ENCODE measurements at places on chromosomes 7 and 10.

- no peak for DNase-seq
Measured at GRCh38 chr10:102003541-102003940, 52.4 kb downstream of the ARMH3 start.

DNA sequence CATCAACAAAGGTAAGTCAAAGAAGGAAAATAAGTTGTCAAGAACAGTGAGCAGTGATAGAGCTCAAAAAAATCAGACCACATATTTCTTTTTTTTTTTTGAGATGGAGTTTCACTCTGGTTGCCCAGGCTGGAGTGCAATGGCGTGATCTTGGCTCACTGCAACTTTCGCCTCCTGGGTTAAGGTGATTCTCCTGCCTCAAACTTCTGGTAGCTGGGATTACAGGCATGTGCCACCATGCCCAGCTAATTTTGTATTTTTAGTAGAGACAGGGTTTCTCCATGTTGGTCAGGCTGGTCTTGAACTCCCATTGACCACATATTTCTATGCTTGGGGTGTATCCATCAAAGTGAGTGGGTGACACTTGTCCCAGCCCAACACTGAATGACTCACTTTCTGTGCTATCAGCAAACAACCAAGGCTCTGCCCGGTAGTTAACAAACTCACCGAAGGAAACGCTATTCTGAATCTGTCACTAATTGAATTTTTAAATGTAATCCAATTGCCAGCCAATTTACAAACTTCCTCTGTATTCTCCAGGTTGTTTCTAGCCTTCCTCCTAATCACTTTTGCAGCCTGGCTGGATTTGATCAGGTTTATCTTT lies 19.6 kb upstream of the SMNDC1 start:
- no peak for DNase-seq

DNA sequence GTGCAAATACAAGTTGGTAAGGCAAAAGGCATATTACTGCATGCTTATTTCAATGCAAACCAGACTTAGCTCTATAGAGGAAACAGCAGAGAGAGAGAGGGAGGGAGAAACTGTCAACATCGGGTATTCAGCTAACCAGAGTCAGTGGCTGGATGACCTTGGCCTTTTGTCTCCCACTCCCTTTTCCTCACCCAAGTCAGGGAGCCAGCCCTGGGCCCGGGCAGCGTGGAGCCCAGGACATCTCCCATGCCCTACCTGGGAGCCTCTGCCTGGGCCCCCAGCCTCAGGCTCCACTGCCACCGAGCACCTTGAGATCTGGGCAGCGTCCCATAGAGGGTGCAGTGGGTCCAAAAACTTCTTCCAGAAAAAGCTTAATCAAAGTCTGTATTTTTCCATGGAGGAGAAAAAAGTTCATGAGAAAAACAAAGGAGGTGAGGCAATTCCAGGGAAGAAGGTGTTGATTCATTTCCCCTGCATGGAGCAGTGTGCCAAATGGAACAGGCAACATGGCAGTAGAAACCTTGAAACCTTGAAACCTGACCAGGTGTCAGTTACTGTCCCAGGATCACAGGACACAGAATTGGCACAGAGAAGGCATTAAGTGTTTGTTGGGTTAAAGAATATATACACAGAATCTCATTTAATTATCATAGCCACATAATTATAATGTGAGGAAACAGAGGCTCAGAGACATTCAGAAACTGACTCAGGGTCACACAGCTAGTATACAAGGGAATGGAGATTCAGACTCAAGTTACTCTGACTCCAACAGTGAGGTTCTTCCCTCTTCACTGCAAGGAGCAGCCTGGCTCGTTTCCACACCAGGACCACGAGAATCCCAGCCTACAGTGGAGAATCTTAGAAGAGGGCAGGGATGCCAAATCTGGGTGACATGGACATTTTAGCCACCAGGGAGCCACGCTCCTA lies 5.8 kb upstream of the NCOA4 start:
- no peak for DNase-seq

- DNase-seq: no peak
Measured at GRCh38 chr10:97927622-97928021, 78.0 kb downstream of the GOLGA7B start.

DNA sequence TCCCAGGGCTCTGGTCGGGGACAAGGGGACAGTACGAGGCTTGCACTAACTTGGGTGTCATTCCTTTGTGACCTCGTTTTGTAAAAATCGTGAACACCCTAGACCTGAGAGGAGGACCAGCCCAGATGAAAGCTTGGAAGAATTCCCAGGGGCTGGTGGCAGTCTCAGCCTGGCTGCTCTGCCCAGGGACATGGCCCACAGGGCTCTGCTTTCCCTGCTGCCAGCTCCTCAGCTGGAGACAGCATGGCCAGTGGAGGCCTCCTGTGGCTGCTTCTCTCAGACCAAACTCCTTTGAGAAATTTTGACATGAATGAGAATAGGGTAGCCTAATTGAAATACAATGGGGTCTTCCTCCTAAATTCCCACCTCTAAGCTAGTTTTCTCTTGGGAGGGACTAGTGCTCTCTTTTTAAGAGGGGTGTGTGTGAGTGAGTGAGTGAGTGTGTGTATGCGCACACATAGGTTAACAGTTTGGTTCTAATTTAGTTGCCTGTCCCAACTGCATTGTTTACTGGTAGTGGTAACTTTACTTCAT lies 140.3 kb upstream of the EFCAB10 start:
- no peak for DNase-seq

- no peak for DNase-seq
Measured at GRCh38 chr10:32790483-32790882, 167.5 kb downstream of the ITGB1 start.

DNA sequence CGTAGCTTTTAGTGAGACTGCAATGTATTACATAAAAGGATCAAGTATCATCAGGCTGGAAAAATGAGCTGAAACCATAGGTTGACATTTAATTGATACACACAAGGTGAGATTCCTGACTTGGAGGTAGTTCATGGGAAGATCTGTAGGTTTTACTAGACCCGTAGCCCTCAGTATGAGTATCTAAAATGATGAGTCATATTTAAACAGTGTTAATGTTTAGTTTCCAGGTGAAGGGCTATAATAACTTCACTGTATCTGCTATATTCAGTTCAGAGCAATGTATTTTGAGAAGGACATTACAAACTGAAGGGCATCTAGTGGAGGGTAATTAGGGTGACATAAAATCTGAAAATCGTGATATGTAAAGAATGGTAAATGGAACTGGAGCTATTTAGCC lies 35.0 kb downstream of the ENTPD1 start:
- no peak for DNase-seq

GRCh38 chr10:14265709-14266108 lies 65.0 kb downstream of the FRMD4A start:
- no peak for DNase-seq

DNA sequence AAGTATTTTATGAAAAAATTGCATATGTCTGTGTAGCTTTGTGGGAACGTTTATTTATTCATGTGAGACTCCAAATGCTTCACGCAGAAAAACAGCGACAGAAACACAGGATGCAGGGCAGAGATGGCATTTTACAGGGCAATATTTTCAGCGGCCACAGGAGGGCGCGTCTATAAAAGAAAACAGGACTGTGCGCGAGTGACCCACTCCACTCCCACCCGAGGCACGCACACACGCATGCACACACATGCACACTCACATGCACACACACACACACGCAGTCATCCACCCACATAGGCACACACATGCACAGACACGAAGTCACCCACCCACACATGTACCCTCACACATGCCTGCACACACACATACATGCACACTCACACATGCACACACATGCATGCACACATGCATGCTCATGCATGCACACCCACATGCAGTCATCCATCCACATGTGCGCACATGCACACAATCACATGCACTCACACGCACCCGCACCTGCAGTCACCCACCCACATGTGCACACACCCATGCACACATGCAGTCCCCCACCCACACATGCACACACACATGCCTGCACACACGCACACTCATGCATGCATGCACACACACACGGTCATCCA lies 96.3 kb downstream of the DNAJB6 start:
- DNase-seq: no peak

- DNase-seq: no peak
Measured at GRCh38 chr7:44224974-44225565, 24.3 kb downstream of the YKT6 start.

DNA sequence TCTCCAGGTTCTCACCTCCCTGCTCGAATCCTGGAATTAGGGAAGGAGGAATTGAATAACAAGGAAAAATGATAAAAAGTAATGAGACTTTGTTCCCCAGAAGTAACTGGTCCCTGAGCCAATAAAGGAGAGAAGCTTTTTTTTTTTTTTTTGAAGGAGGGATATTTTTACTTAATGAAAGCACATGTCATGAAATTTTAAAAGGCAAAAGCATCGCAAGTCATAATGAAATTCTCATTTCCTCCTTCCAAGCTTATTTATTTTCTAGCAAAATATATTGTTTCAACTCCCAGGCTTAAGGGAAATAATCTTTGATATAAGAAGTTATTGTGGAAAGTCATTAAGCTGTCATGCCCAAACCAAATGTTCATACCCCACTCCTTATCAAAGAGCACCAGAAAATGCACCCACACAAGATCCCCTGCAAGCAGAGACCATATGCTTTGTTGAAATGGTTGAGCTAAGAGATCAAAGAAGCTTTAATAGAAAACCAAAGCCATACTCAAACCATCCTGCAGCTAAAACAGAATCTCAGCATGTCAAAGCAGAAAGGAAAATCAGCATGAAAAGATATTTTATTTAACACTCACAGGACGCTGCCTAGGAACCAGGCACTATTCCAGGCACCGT lies 16.7 kb upstream of the ABCC2 start:
- DNase-seq: no peak

DNA sequence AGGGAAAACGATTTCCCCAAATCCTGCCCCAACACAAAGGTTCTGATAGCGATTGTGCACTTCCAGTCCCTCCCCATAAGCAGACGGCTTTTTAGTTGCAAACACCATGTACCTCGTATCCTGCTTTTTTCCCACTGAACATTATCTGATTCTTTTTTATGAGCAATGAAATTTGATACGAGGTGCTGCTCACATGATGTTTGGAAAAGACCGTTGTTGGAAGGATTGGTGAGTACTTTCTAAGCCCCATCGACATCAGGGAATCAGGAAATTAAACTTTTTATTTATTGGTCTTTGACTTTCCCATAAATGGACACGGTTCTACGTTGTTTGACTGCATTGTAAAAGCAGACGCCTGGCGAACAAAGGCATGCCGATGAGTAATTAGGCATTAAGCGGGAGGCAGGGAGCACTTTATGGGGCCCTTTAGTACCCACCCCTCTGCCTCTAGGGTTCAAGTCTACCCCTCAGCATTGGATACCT lies 49.4 kb downstream of the TEX36 start:
- DNase-seq: no peak

DNA sequence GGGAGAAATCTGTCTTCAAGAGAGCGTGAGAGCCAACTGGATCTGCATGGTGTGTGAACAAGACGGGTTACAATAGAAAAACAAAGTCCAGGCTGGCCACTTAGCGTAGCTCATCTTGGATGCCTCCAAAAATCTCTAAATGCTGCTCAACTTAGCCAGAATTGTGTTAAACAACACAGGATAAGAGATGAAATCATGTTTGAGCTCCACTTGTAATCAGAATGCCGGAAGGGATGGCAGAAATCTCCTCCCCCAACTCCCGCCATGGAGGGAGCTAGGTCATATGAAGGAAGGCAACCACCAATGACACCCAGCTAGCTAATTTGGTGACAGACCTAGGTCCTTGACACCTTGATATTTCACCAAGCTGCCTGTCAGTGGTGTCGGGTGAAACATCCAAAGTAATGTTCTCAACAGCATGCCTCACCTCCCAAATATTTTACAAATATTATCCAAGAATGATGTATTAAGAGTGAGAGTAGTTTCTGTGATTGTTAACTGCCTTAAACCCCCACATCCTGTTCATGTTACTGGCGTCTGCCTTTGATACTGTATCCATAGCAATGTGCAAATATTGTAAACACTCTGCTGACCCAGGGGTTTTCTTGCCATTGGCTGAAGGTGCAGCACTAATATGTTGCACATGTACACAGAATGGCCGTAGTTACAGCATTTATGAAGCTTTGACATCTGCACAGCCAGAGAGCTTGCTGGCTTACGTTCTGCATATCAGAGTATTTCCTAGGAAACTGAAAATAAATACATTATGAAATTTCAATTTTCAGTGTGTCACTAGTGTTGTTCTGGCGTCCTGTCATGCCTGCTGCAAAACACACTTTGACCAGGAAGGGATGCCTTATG lies 25.8 kb downstream of the TMEM254 start:
- DNase-seq: peak; percentile 93

DNA sequence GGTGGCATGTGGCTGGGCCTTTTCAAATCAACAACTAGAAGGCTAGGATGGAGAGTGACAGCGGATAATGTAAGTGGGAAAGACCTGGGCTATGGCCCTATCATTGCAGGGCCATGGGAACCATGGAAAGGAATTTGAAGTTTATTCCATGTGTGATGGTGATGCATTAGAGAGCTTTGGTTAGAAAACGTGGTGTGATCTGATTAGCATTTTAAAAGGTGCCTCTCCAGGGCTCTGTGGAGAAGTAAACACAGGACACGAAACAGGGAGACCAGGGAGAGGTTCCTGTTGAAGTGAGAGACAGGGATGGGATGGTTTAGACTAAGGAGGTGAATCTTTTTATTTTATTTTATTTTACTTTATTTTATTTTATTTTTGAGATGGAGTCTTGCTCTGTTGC lies 749.5 kb downstream of the GATA3 start:
- DNase-seq: no peak

DNA sequence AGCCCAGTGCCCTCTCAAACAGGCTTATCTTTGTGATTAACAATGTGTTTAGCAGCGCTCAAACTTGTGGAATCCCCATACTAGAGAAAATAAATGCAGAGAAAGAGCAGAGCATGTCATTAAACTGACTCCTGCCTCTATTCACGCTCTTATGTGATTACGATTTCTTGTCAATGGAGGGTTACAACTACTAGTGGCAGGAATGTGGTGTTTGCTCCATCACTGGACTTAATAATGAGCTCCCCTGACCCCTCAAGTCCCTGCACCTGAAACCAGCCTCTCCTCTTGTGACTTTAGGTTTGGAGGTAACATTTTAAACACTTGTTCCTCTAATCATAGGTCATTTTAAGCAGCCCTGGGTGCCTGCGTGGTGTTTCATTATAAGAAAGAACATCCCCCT lies 121.9 kb downstream of the PLPP4 start:
- no peak for DNase-seq

- no peak for DNase-seq
Measured at GRCh38 chr10:101816376-101816775, 1.9 kb downstream of the OGA start.

DNA sequence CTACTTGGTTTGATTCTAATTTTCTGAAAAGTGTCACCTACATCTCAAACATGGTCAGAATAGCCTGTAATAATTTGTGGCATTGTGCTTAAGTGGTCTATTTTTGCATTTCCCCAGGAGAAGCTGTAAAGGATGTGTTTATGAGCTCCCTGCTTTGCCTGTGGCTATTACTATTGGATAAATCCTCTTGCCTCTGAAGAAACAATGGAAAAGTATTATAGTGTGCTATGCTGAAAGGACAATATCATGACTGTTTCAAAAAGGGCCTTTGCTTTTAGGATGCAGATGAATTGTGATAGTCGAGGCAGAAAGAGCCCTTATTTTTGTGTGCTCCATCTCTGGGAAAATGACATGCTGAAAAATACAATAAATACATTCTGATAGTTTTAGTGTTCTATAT lies 94.1 kb upstream of the ARMC3 start:
- no peak for DNase-seq

- DNase-seq: no peak
Measured at GRCh38 chr7:129166745-129167144, 21.7 kb upstream of the SMO start.
